ENCODE measurements at places on chromosomes 7 and 10. TPM values are rescaled to one million over a fixed set of nuclear protein-coding genes. Genes with fewer than 3 reads are reported as not detected.
A peak's percentile ranks its signal among the peaks of the same experiment; 100 is the strongest.

DNA sequence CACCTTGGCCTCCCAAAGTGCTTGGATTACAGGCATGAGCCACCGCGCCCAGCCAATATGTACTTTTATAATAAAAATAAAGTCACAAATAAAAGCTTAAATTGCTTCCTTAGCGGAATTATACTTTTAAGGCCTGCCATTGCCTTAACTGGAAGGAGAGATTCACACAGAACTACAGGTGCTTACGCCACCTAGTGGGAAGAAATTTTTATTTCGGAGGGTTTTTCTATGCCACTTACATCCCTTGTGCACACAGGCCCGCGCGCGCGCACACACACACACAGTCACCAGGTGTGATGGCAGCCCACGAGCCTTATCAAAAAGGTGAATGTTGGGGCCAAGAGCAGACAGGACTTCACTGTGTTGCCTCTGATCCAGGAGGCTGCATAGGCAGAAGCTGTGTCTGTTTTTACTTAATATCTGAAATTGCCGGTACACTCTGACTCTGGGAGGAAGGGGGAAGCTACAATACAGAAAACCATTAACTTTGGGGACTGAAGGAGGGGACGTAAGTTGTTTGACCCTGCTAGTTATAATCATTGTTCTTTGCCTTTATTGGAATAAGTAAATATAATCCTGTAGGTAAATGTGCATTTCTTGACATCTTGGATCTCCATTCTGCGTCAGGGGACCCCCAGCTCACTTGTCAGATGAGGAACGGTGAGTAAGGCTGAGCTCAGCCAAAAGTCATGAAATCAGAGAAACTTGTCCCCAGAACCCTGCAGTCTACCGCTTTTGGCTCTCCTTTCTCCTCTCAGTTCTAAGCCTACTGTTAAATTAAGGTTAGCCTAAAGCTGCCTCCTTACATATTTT lies 87.1 kb downstream of the SLC16A9 start:
- no peaks in the 10 kb centered on the region for H3K4me1 ChIP-seq
- no peak overlapping the region for H3K4me3 ChIP-seq
- DNase-seq: peak; percentile 47
- no peaks in the 10 kb centered on the region for H3K27me3 ChIP-seq

GRCh38 chr7:12089951-12090756 lies 120.9 kb upstream of the TMEM106B start:
- no peak overlapping the region for H3K4me3 ChIP-seq
- no peak overlapping the region for H3K27ac ChIP-seq
- DNase-seq: no peak
- no peaks in the 10 kb centered on the region for H3K36me3 ChIP-seq
- no peaks in the 10 kb centered on the region for H3K27me3 ChIP-seq

GRCh38 chr7:23105086-23105643 lies 420 bp upstream of the KLHL7 start:
- peak overlapping the region; percentile 76 for H3K4me3 ChIP-seq
- DNase-seq: no peak
- H3K27ac ChIP-seq: peak overlapping the region; percentile 91
- H3K27me3 ChIP-seq: no peaks in the 10 kb centered on the region

GRCh38 chr7:54699715-54700114 lies 59.3 kb downstream of the SEC61G start:
- no peaks in the 10 kb centered on the region for H3K27me3 ChIP-seq
- no peak for DNase-seq
- H3K4me3 ChIP-seq: no peak overlapping the region
- no peaks in the 10 kb centered on the region for H3K4me1 ChIP-seq
- H3K27ac ChIP-seq: no peak overlapping the region

GRCh38 chr7:37719077-37719476 lies 35.5 kb downstream of the GPR141 start:
- H3K4me3 ChIP-seq: no peak overlapping the region
- no peaks in the 10 kb centered on the region for H3K36me3 ChIP-seq
- no peaks in the 10 kb centered on the region for H3K4me1 ChIP-seq
- H3K27me3 ChIP-seq: no peaks in the 10 kb centered on the region

CTAGE4 gene
- polyA plus RNA-seq: not detected

Data from fibroblast of lung (primary cell).